Inflammatory macrophage treated with lipopolysaccharide for 1 hour (primary cell): ENCODE measurements at places on chromosomes 16 and 17.

- peak; percentile 59 for DNase-seq
Observed at GRCh38 chr16:19502395-19503131, 19.3 kb downstream of the GDE1 start.

DNA sequence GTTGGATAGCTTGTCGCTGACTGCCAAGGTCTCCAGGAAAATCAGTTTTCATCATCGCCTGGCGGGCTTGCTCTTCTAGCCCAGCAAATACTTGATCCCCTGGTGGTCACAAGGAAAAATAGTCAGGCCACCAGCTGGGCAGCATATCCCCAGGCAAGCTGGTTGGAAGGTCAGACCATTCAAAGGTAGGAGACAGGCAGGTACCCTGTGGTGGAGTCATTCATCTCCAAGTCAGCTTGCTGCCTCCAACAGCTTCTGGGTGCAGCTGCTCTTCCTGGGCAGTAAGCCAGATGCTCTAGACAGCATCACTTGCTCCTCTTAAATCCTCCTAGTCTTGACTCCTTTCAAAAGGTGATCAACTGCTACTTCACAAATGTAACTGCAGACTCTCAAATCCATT, 16.0 kb downstream of the ZNF821 start:
- no peak for DNase-seq

GRCh38 chr17:31596382-31597323, 205.2 kb downstream of the RAB11FIP4 start:
- peak; percentile 99 for DNase-seq

GRCh38 chr17:40487371-40488020, 13.9 kb downstream of the TNS4 start:
- DNase-seq: no peak

- DNase-seq: peak; percentile 93
Observed at GRCh38 chr16:81076566-81077075, 417 bp downstream of the C16orf46 start.

DNA sequence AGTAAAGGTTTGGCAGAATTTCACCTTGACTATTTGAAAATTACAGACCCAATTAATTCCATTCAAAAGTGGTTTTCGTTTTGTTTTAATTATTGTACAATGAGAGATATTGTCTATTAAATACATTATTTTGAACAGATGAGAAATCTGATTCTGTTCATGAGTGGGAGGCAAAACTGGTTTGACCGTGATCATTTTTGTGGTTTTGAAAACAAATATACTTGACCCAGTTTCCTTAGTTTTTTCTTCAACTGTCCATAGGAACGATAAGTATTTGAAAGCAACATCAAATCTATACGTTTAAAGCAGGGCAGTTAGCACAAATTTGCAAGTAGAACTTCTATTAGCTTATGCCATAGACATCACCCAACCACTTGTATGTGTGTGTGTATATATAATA, 72.6 kb downstream of the CDK12 start:
- DNase-seq: no peak

GRCh38 chr17:72403713-72404209, 282.9 kb downstream of the SOX9 start:
- DNase-seq: no peak

DNA sequence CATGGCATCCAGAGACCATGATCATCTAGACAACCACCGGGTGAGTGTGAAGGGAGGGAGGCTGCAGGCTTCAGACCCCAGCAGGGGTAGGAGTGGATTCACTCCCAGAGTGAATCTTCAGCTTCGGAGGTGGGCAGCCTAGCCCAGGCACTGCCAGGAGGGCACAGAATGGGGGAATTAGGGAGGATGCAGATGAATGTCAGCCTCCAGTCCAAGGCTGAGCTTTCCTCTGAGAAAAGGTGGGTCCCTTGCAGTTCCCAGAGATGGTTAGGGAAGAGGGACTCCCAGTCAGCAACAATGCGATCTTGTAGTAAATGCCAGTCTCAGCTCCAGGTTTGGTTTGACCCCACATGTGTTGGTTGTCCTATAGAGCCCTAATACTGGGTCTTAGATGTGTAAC, 36.7 kb upstream of the POLR3E start:
- DNase-seq: no peak
